ENCODE measurements at places on chromosomes 6 and 20.
A peak's percentile ranks its signal among the peaks of the same experiment; 100 is the strongest.

GRCh38 chr6:84774157-84774984 is 10.0 kb upstream of the TBX18 start:
- DNase-seq: no peak

- no peak for DNase-seq
These were observed 101.9 kb upstream of the NAA20 start for GRCh38 chr20:19915111-19915798.

DNA sequence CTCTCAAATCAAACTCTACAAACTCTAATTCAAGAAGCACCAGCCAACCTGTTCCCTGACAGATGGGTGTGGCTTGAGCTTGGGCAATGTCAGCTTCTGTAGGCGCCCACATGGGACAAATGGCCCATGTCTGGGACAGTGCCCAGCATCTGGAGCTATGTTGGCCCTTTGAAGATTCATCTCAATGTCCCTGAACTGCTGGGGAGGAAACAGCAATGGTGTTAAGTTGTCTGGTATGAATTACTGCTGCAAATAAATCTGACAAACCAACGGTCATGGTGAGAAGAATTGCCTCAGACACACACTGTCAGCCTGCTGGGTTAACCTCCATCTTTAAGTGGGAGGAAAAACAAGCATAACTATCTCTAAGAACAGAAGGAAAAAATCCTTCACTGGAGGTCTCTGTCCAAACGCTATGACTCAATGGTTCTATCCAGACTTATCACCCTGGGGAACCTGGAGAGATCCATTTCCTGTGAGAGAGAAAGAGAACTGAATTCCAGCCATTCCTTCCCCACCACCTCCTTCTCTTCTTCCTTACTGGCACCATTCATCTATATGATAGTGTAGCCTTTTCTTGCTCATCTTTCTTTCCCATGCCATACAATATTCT is 274.9 kb downstream of the CDH26 start:
- no peak for DNase-seq

DNA sequence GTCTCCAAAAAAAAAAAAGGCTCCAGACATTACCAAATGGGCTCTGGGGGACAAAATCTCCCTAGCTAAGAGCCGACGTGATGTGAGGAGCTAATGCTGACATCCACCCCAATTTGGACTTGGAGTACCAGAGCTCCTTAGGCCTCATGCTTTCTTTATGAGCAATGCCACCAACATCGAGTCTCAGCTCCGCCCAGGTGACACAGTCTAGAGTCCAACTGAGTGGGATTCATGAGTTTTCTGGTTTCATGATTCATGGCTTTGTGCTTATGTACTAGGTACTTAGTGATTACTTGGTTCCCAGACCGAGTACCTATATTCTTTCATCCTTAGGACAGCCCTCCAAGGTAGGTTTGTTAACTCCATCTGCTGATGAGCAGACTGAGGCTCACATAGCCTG is 4.4 kb downstream of the ANKRD60 start:
- DNase-seq: no peak

- DNase-seq: no peak
These were observed 91.4 kb downstream of the TAF4 start for GRCh38 chr20:61974357-61974665.

- no peak for DNase-seq
These were observed 8.6 kb upstream of the LBP start for GRCh38 chr20:38337561-38338140.

DNA sequence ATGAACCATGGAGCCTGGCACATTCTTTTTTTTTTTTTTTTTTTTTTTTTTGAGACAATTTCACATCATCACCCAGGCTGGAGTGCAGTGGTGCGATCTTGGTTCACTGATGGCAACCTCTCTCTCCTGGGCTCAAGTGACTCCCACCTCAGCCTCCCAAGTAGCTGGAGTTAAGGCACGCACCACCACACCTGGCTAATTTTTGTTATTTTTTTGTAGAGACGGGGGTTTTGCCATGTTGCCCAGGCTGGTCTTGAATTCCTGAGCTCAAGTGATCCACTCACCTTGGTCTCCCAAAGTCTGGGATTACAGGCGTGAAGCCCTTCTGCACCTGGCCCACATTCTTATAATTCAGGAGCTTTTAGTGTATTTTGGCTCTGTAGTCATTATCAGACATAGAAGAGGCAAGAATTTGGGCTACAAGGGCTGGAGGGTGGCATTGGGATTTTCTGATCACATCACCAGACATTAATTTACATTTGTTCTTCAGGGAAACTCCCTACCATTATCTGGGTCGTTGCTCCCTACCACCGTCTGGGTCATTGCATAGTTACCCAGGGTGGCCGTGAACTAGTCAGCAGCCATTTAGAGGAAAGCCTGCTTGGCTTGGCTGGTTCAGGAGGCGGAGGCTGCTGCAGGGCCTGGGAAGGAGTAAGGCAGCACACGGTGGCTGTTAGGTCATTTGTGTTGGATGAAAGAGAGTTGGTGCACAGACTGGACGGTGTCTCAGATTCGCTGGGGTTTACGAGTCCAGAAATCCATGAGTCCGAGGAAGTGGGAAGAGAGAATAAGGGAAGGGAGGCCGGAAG is 17.6 kb downstream of the ARID1B start:
- no peak for DNase-seq

DNA sequence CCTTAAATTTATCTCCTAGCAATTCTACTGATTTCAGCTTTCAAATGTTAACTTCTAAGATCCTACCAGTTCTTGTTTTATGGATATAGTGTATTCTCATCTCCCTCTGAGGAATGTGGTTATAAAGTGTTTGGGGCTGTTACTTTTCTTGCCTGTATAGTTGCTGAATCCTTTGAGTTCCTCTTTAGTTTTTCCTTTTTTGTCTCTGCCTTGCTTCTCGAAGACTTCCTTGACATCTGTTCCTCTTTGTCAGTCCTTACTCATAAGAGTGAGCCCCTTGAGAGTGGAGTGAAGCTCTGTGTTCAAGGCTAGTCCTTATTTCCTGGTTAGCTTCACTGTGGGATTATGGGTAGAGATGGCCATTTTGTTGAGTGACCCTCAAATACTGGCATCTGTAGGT is 84.6 kb downstream of the ELOVL4 start:
- DNase-seq: no peak

DNA sequence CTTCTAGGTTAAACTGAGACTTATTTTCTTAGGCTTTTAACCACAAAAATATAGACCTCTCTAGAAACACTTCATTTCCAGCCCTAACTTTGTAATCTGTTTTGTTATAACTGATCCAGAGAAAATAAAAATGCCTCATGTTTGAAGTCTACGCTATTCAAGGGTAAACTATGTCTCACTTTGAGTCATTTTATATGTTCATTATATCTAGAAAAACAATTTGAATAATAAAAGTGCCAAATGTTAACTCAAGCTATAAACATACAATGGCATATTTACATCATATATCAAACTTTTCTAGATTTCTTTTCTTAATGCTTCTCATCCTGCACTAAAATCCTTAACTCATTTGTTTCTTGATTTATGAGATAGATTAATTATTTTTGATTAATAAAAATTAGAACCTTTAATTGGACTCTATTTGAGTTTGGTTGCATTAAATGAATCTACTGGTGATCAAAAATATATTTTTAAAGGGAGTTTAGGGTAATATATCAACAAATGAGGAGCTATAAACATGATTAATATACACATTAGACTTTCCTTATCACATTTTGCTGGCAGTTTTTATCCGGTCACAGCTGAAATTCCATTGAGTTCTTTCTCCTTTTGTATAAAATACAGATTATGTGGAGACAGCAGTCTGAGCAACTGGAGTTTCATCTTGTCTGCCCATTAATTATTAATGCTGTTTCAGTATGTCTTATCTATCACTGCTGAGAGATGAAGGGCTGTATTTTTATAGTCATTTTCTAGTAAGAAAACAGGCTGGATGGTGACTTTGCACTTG is 246.5 kb downstream of the TBX18 start:
- DNase-seq: no peak

GRCh38 chr6:143055213-143055612 is 5.5 kb upstream of the AIG1 start:
- DNase-seq: no peak

DNA sequence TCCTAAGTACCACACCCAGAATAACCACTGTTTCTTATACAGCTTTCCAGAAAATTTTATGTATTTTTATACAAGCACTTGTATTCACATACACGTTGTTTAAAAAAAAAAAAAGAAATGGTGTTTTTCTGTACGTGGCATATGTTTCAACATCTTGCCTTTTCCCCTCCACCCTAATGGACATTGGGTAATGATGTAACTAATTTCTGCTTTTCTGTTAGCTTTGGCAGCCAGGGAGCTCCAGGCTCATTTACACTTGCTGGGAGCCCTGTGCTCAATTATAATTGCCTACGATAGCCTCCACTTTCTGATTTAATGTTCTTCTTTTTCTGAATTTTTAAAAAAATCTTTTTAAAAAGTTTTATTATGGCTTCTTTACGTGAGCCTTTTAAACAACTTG is 352.4 kb downstream of the UTRN start:
- DNase-seq: no peak

DNA sequence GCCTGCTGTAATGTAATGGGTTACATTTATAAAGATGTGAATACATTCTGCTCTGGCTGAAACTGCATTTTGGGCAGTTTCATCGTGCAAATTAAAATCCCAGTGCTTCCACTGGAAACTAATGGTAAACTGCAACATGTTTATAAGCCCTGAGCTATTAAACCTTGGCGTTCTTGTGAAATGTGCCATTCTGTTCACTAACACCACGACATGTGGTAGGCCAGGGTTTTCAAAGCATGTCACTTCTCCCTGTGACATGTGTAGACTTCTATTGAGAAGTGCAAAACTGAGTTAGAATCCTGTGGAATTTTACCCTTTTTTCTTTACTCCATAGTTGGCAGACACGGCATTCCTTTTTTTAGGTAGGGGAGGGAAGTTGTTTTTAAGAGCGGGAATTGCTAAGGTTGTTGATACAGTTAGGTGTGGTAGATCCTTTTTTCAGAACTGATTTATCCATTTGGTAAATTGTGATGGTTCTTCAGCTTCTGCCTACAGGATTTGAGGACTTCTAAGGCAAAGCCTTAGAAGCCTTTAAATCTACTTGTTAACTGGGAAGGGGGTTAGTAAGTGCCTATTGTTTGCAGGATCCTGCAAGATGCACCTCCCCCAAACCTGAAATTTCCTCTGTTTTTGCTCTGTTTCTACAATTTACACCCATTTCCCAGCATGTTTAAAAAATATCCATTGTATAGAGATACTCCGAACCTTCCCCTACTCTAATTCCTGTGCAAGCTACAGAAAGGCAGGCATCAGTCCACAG is 4.2 kb downstream of the SASH1 start:
- DNase-seq: no peak

DNA sequence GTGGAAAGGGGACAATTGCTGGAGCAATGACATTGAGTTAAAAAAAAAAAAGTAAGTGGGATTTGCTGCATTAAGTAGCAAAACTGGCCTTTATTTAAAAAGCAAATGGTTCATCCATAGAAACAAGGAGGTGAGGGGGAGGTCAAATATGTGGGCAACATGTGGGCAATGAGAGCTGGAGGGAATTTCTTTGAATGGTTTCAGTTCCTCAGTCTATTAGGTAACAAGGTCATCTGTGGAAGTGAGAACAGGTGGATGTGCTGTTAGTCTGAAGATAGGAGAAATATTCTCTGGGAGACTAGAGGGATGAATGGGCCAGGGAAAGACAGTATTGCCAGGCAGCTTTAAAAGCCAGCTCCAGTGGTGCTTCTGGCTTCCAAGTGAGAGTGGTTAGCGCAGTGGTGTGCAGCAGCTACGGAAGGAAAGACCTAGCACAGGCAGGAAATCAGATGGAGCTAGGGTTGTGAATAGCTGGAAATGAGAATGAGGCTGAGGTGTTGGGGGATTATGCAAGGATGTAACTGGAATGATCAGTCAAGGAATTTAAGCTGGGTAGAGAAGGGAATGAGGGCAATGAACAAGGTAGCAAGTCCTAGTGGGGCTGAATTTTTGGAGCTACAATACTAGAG is 727.6 kb downstream of the PTPRT start:
- no peak for DNase-seq

- no peak for DNase-seq
These were observed 182.0 kb downstream of the DOK5 start for GRCh38 chr20:54657268-54657826.

DNA sequence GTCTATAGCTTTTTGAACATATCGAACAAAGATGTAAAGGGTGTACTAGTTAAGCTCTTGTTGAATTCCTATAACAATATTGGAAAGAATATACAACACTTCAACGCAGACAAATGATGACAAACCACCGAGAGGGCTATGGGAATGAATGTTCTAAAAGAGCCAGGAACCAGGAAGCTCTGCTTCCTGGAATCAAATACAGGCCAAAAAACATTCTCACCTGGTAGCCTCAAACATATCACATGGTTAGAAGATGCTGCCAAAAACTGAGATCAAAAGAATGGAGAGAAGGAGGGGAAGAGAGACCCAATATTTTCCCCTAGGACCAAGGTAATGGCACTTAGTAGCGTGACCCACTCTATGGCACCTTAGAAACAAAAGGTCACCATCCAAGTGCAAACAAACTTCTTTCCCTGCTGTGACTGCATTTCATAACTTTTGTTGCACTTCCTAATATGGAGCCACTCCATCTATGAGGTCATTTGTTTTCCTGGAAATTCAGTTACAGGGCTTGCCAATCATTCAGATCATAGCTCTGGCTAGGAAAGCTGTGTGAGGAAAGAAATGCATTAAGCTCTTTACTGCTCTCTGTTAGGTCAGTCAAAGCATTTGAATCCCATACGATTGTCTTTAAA is 199.2 kb upstream of the NT5E start:
- DNase-seq: no peak

DNA sequence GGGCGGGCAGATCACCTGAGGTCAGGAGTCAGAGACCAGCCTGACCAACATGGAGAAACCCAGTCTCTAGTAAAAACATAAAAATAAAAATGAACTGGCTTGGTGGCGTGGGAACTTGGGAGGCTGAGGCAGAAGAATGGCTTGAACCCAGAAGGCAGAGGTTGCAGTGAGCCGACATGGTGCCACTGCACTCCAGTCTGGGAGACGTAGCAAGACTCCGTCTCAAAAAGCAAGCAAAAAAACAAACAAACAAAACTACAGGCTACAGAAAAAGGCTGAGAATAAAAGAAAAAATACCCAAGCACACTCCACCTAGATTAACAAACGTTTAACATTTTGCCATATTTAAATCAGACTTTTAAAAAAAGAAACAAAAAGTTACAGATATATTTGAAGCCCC is 5.9 kb downstream of the PTCRA start:
- DNase-seq: no peak

GRCh38 chr20:20614391-20614790 is 98.1 kb downstream of the RALGAPA2 start:
- DNase-seq: no peak

- DNase-seq: no peak
These were observed 89.1 kb upstream of the PHACTR3 start for GRCh38 chr20:59515013-59515905.

GRCh38 chr6:139161817-139162284 is 27.0 kb downstream of the HECA start:
- peak; percentile 70 for DNase-seq

- DNase-seq: no peak
These were observed 11.1 kb upstream of the HMGA1 start for GRCh38 chr6:34225551-34225950.
